ENCODE measurements at places on chromosomes 11 and 22.

GRCh38 chr11:122116591-122116990 is 576 bp upstream of the BLID start:
- no peak for DNase-seq

DNA sequence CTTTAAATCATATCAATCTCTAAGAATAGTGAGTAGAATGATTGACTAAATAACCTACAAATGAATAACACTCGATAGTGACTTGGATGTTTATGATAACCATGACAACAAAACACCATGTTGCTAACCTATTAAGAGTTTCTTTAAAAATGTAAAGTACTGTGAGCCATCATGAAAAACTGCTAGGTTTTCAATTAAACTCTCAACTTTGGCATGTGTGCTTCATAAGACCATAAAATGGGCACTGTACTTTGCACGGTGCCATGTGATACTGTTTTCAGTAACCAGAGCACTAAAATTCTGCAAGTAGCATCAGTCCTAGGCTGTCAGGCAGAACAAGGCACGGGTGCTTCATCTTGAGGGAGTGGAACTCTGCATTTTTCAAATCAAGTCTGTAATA is 96.2 kb upstream of the TRIM77 start:
- DNase-seq = no peak

DNA sequence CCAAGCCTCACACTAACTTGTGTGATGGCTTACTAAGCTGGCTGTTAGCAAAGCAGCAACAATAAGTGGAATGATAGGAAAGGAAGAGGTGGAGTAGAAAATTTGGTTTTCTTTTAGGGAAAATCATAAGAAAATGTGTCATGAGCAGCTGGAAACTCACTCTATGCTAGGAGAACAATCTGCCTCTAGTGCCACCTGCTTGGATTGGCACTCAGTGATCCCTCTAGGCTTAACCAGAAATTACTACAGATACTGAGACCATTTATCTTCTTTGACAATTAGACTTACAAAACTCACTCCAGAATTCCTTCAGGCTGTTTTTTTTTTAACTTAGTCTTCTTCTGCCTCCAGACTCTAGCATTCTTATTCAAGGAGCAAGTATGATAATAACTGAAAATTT is 117.3 kb downstream of the CD44 start:
- no peak for DNase-seq

DNA sequence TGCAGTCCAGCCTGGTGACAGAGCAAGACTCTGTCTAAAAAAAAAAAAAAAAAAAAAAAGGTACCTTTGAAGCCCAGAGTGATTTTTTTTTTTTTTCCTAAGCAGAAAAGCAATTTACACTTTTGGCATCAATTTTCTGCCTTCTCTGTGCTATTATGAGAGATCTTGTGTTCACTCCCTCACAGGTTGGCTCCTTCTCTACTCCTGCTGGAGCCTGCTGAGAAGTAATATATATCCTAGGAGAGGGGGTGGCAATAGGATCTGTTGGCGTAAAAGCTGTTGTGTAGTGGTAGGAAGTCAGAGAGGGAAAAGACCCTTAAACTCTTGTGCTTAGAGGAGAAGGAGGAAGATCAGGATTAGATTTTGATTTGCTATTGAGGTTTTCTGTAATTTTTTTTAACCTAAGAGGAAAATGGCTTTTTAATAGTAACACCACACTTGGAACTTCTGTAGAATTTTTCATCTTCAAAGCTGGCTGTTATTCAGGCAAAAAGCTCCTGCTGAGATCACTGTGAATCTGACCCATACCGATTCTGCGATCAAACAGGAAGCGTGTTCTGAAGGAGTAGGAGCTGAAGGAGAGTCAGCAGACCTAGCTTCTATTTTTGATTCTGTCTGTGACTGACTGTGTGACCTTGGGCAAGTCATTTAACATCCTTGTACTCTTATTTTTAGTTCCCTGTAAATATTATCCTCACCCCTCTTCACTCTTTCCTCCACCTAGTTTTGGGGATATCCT is 77.7 kb downstream of the TRIM44 start:
- DNase-seq = no peak

- no peak for DNase-seq
Measured at GRCh38 chr11:1557904-1558774, 13.9 kb downstream of the DUSP8 start.

GRCh38 chr11:110738641-110739040 is 26.4 kb upstream of the ARHGAP20 start:
- no peak for DNase-seq

- no peak for DNase-seq
Measured at GRCh38 chr11:96082002-96082899, 158.3 kb upstream of the MTMR2 start.

DNA sequence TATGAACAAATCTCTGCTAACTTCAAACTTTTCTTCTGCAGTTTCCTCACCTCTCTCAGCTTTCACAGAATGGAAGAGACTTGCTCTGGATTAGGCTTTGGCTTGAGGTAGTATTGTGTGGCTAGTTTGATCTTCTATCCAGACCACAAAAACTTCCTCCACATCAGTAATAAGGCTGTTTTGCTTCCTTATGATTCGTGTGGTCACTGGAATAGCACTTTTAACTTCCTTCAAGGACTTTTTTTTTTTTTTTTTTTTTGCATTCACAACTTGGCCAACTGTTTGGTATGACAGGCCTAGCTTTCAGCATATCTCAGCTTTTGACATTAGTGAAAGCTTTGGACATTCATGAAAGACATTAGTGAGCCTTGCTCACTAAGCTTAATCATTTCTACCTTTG is 47.5 kb upstream of the LRRC55 start:
- DNase-seq = no peak
